ENCODE measurements at places on chromosomes 11 and 22. TPM values are rescaled to one million over a fixed set of nuclear protein-coding genes. Genes with fewer than 3 reads are reported as not detected.

GRCh38 chr22:28466399-28466798 lies 213.2 kb downstream of the TTC28 start:
- no peak overlapping the region for H3K4me3 ChIP-seq
- no peak overlapping the region for H3K27ac ChIP-seq
- no peaks in the 10 kb centered on the region for H3K4me1 ChIP-seq
- no peaks in the 10 kb centered on the region for H3K36me3 ChIP-seq

GRCh38 chr11:107118025-107118720 lies 99.9 kb upstream of the GUCY1A2 start:
- DNase-seq: no peak
- H3K4me3 ChIP-seq: no peak overlapping the region
- H3K4me1 ChIP-seq: no peaks in the 10 kb centered on the region
- H3K27me3 ChIP-seq: no peaks in the 10 kb centered on the region

GRCh38 chr11:106278391-106278790 lies 200.9 kb downstream of the AASDHPPT start:
- no peaks in the 10 kb centered on the region for H3K4me1 ChIP-seq
- DNase-seq: no peak
- H3K4me3 ChIP-seq: no peak overlapping the region
- H3K27me3 ChIP-seq: no peaks in the 10 kb centered on the region
- H3K27ac ChIP-seq: no peak overlapping the region

DNA sequence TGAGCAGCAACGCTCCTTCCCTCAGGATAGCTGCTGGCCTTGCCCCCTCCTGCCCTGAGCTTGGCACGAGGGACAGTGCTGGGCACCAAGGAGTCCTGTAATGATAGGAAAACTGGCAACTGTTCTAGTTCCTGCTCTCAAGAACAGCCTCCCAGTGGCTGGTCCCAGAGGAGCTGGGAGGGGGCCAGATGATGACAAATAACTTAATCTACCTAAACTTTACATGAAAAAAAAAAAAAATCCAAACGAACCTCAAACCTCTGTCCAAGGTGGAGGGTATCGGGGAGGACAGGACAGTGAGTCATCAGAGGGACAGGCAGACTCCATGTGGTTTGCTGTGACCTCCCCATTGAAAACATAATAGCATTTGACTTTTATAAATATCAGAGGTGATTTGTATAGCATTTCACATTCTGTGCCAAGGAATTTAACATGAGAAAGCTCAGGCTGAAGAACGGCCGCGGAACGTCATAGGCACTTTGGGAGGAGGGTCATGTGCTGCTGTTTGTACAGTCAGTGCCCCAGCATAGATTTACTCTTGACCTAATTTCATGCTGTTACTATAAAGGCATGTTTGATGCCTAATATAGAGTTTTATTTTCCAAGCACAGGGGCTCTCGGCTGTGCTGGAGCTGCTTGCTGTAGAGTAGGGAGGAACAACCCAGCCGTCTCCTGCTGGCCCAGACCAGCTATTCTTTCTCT lies 98.2 kb upstream of the NNMT start:
- DNase-seq: no peak
- peaks cover 8% of the 10 kb centered on the region for H3K4me1 ChIP-seq
- no peak overlapping the region for H3K4me3 ChIP-seq
- H3K27ac ChIP-seq: no peak overlapping the region

- H3K4me1 ChIP-seq: no peaks in the 10 kb centered on the region
- H3K27ac ChIP-seq: no peak overlapping the region
- no peaks in the 10 kb centered on the region for H3K27me3 ChIP-seq
- H3K4me3 ChIP-seq: no peak overlapping the region
- no peak for DNase-seq
These were observed 200.8 kb upstream of the ZC3H12C start for GRCh38 chr11:109892321-109892794.

- H3K4me3 ChIP-seq: no peak overlapping the region
- no peaks in the 10 kb centered on the region for H3K27me3 ChIP-seq
- H3K36me3 ChIP-seq: no peaks in the 10 kb centered on the region
- no peak overlapping the region for H3K27ac ChIP-seq
- no peaks in the 10 kb centered on the region for H3K4me1 ChIP-seq
These were observed 36.1 kb downstream of the CDON start for GRCh38 chr11:126026579-126026978.

DNA sequence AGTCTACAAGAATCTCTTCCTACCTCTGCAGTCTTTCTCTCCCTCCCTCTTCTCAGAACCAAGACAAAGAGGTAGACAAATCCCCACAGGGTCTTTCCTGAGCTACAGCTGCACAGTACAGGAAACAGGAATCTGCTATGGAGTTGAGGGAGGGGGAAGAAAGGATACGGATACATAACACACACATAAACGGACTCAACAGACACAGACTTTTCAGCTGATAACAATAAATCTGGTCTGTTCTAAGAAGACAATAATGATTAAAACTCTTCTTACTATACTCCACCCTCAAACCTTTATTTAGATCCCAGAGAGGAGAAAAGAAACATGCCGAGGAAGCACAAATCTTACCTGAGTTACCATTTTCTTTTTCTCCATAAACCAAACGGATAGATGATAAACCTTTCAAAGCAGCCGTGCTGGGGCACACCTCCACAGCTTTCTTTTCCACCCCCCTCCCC lies 122.2 kb downstream of the APOL5 start:
- no peaks in the 10 kb centered on the region for H3K4me1 ChIP-seq
- no peaks in the 10 kb centered on the region for H3K27me3 ChIP-seq
- H3K4me3 ChIP-seq: no peak overlapping the region
- no peak for DNase-seq
- H3K27ac ChIP-seq: no peak overlapping the region

Gene IL10RA
- total RNA-seq: 398 TPM

DNA sequence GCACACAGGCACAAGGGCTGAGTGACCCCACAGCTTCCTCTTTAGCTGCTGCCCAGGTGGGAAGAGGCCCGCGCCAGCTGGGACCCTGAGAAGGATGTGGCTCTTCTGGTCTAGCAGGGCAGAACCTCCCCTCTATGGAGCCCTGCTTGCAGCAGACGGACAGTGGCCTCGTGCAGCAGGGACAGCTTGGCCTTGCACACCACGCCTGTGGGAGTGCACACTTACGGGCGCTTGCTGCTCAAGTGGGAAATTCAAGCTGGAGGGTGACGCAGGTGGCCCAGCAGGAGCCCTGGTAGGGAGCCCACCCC lies 971.4 kb downstream of the BRD1 start:
- H3K4me1 ChIP-seq: no peaks in the 10 kb centered on the region
- H3K36me3 ChIP-seq: no peaks in the 10 kb centered on the region
- no peak for DNase-seq
- H3K27ac ChIP-seq: no peak overlapping the region
- no peak overlapping the region for H3K4me3 ChIP-seq

DNA sequence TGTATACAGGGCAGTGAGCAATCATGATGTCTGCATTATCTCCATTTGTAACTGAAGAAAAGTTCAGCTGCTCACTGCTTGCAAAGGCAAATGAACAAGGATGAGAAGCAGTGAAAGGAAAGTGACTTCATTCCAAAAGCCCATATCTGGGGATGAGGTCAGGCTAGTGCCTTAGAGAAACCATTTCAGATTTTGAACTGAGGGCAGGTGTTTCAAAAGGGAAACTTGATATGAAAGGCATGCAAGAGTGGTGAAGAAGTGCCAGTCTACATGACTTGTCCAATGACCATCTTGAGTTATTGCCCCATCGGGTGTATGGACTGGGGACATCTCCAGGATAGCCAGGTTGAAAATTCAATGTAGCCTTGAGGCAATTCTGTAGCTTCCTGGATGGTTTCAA lies 7.3 kb upstream of the APOL4 start:
- no peak overlapping the region for H3K4me3 ChIP-seq
- no peaks in the 10 kb centered on the region for H3K27me3 ChIP-seq

- no peak overlapping the region for H3K4me3 ChIP-seq
- no peak for DNase-seq
- H3K27me3 ChIP-seq: no peaks in the 10 kb centered on the region
- H3K36me3 ChIP-seq: no peaks in the 10 kb centered on the region
These were observed 837.8 kb downstream of the TBC1D22A start for GRCh38 chr22:47600281-47600680.

Gene OR8A1
- not detected for total RNA-seq

- no peaks in the 10 kb centered on the region for H3K36me3 ChIP-seq
- no peak overlapping the region for H3K4me3 ChIP-seq
- no peaks in the 10 kb centered on the region for H3K4me1 ChIP-seq
- no peak overlapping the region for H3K27ac ChIP-seq
- no peaks in the 10 kb centered on the region for H3K27me3 ChIP-seq
- no peak for DNase-seq
These were observed 6.2 kb downstream of the ALDH3B1 start for GRCh38 chr11:68016161-68016903.

DNA sequence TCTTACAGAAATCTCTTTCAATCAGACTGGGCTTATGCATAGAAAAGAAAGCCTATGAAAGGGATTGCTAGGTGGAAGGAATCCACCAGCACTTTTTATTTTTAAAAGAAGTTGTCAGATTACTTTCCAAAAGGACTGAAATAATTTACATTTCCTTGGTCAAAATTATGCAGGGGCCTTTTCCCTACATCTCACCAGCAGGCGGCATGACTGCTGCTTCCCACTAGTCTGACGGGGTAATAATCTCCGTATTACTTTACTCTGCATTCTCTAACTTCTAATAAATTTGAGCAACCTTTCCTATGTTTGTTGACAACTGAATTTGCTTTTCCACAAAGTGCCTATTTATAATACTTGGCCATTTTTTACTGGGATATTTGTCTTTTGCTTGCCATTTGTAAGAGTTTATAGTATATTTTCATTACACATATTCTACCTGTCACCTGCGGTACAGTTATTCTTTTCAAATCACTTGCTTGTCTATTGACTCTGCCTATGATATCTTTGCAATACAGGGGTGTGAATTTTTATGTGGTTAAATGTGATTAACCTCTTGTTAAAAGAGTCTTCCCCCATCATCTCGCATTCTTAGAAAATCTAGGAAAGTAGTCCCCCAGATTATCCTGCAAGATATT lies 51.9 kb upstream of the USP47 start:
- DNase-seq: no peak
- H3K27me3 ChIP-seq: no peaks in the 10 kb centered on the region
- H3K4me3 ChIP-seq: no peak overlapping the region
- H3K4me1 ChIP-seq: no peaks in the 10 kb centered on the region

DNA sequence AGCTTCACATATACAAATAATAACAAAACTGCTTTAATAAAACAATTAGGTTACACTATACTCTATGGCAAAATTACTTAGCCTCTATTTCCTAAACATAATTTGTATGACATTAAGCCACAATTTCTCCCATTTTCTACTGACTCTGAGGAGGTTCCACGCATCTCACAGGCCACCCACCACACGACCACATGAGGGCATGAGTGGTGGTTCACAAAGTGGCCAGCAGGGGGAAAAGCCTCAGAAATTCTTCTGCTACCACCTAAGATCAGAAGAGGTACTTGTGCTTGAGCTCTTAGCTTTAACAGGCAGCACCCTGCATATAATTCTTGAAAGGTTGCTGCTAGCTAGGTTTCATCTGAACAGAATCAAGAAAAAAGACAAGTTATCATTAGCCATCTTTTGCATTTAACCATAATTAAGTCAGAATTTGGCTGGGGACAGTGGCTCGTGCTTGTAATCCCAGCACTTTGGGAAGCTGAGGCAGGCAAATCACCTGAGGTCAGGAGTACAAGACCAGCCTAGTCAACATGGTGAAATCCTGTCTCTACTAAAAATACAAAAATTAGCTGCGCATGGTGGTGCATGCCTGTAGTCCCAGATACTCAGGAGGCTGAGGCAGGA lies 7.7 kb downstream of the LPXN start:
- H3K4me1 ChIP-seq: peaks cover 76% of the 10 kb centered on the region
- no peak overlapping the region for H3K4me3 ChIP-seq
- H3K36me3 ChIP-seq: peaks cover 22% of the 10 kb centered on the region
- H3K27me3 ChIP-seq: no peaks in the 10 kb centered on the region

GRCh38 chr11:103794262-103794661 lies 242.2 kb upstream of the DDI1 start:
- H3K4me1 ChIP-seq: no peaks in the 10 kb centered on the region
- H3K27ac ChIP-seq: no peak overlapping the region
- H3K27me3 ChIP-seq: no peaks in the 10 kb centered on the region

DNA sequence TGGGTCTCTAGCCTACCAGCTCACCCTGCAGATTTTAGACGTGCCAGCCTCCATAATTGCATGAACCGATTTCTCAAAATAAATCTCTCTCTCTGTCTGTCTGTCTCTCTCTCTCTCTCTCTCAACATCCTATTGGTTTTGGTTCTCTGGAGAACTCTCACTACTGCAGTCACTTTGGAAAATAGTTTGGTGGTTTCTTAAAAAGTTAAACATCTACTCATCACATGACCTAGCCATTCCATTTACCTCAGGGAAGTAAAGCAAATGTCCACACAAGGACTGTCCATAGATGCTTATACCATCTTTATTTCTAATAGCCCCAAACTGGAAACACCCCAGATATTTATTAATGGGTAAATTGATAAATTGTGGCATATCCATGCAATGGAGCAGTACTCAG lies 119.5 kb downstream of the SNX19 start:
- H3K4me3 ChIP-seq: no peak overlapping the region
- no peak for DNase-seq
- H3K27me3 ChIP-seq: no peaks in the 10 kb centered on the region
- no peaks in the 10 kb centered on the region for H3K36me3 ChIP-seq
- no peak overlapping the region for H3K27ac ChIP-seq

- H3K4me3 ChIP-seq: no peak overlapping the region
- no peak for DNase-seq
- H3K36me3 ChIP-seq: no peaks in the 10 kb centered on the region
- peaks cover 21% of the 10 kb centered on the region for H3K27me3 ChIP-seq
These were observed 144.0 kb upstream of the GRK3 start for GRCh38 chr22:25420471-25420924.

GRCh38 chr22:46639843-46640242 lies 19.7 kb downstream of the GRAMD4 start:
- no peaks in the 10 kb centered on the region for H3K4me1 ChIP-seq
- DNase-seq: no peak
- H3K36me3 ChIP-seq: no peaks in the 10 kb centered on the region
- H3K27ac ChIP-seq: no peak overlapping the region
- no peak overlapping the region for H3K4me3 ChIP-seq

DNA sequence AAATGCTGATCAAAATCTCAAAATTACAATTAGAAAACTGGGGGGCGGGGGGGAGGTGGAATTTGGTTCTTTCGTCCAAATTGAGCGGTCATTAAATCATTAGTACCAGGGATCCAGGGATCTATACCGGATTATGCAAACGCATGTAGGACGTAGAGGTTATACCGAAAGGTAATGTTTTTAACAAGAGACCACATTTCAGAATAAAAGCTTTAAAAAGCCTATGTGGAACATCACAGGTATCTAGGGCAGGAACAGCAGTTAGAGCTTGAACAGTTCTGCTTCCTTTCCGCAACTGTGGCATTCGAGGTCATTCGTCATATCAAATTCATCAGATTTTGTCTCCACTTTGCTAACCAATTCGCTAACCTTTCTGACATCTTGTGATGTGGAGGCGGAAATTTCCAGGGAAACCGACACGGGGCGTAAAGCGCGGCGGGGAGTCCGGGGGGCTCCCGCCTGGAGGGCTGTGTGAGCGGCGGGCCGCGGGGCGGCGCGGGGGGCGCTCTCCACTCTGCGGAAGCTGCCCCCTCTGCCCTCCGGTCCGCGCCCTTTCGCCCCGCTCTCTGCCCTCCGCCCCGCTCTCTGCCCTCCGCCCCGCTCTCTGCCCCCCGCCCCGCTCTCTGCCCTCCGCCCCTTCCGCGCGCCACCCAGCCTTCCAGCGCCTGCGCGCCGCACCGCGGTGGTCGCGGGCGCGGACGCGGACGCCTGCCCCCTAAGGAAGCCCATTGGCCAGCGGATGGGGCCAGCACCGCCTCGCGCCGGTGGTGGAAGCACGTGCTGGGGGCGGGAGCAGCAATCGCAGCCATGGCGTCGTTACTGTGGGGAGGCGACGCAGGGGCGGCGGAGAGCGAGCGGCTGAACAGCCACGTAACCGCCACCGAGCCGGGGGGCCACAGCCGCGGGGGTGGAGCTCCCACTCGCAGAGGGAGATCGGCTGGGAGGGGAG lies at the start of gene DDX25:
Gene DDX25 (plus strand): TSS at position 798 of the 949 bp plus-strand sequence. CDS start 10 bp downstream, at position 808.
- no peak within 1 kb of the TSS for H3K27ac ChIP-seq
- H3K4me3 ChIP-seq: peak within 1 kb of the TSS; percentile 45
- peaks cover 18% of the 10 kb centered on the region for H3K4me1 ChIP-seq
- peaks cover 12% of the 10 kb centered on the region for H3K27me3 ChIP-seq
